ENCODE measurements at places on chromosomes 2 and 18. TPM values are rescaled to one million over a fixed set of nuclear protein-coding genes. Genes with fewer than 3 reads are reported as not detected.

Gene IFT172
- polyA plus RNA-seq = 27.5 TPM

Gene IL36B
- polyA plus RNA-seq = not detected

Gene AUP1
- 65.8 TPM for polyA plus RNA-seq

Gene TRAPPC12
- 83.0 TPM for polyA plus RNA-seq

Gene HS6ST1
- polyA plus RNA-seq = 26.8 TPM

Gene MAL
- 5.2 TPM for polyA plus RNA-seq

Gene GPR17
- polyA plus RNA-seq = 2.9 TPM

GRCh38 chr2:179222076-179222475 lies 42.6 kb downstream of the SESTD1 start:
- DNase-seq = no peak

DNA sequence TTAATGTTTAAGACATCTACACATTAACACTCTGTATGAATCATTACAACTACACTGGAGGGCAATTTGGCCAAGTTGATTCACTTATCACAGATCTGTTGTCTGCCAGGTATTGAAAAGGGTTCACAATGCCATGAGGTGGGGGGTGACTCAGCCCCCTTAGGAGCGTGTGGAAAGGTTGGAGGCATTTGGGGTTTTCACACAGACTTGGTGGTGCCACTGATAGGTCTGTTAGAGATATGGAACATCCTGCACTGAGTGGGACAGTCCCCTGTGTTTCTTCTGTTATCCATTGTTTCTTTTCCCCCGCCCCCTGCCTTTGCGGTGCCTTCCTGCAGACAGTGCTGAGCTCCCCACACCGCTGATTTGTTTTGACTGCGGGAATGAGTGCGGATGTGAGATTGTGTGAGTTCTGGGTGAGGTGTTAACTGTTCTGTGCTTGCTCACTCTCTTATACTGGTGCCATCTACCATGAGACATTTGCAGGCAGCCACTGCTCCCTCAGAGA lies 9.3 kb upstream of the TSN start:
- no peak for DNase-seq

- peak; percentile 19 for DNase-seq
These were observed 520.1 kb upstream of the RAB6C start for GRCh38 chr2:129459200-129459876.

DNA sequence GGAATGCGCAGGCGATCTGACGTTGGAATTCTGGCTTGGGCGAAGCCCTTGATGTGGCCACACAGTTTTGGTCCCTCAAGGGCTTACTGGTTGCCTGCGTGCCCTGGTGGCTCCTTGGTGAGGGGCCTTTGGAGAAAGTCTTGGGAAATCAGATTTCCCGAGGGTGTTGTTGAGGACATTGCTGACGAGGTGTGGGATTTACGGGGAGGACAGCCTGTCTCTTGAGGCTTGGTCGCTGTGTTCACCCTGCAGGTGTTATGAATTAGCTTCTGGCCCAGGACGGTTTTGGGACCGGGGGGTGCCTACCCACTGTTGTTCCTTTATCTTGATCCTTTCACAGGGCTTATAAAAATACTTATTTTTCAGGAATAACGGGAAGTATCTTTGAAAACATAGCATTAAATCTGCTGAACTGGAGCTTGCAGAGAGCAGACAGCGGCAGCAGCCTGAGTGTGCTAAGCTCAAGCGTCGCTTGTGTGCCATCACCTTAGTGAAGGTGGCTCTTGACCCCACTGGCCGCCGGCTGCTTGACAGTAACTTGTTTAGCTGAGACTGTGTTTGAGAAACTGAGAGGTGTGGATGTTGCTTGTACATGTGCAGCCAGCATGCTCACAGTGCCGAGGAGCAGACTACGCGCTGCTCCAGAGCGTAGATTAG lies 4.2 kb downstream of the CTDP1 start:
- DNase-seq = no peak

DNA sequence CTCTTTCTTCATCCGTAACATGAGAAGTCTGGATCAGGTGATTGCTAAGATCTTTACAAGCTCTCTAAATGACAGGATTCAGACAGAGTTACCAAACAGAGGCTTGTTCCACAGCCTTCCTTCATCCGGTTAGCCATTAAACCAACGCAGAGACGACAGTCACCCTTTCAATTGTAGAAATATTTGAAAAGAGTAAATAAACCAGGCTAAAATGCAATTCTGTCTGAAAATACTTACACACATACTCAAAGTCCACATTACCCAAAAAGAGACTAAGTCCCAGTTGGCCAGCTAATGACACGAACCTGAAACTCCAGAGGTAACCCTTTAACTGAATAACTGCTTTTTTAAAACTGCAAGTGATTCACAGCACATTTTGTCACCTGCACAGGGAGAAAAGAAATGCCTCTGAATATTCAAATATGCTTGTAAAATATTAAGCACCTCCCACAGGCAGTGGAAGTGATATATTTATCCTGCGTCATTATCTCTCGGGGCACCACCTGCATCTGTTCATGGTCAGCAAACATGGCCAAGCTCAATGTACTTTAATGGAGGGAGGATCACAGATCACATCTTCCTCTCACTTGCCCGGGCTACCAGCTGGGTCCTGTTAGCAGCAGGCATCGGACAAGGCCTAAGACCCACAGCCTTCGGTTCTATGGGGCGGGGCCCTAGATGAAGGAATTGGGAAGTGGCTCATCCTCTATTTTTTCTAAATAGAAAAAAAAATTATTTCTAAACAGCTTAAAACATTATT lies 38.8 kb upstream of the DNER start:
- no peak for DNase-seq

GRCh38 chr2:145748927-145749326 lies 1229.0 kb upstream of the ZEB2 start:
- no peak for DNase-seq

DNA sequence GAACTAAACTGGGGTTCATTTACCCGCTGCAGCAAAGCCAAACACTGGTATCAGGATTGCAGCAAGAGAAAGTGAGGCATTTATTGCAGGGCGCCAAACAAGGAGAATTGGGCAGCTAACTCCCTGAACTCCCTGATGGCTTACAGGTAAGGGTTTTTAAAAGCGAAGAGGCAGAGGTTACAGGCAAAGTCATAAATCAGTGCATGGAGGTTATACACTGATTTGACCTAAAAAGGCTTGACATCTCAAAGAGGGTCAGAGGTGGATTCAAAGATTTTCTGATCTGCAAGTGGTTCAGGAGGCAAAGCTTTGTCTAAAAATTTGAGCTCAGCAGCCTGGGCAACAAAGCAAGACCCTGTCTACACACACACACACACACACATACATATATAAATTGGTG lies 102.8 kb upstream of the EPC2 start:
- DNase-seq = no peak

DNA sequence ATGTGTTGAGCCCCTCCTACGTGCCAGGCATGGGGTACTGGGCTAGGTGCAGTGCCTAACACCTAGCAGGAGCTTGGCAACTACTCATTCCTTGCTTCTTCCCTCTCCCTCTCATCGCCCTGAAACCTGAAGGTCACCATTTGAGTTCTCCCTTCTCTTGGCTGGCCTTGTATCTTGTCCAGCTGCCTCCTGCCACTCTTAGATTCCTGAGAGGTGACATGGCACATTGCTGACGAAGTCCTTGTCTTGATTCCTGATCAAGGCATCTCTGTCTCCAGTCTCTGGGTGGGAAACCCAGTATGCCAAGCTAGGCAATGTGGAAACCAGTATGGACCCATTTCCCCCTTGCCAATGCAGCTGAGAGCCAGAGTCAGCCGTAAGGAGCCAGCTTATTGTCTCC lies 9.0 kb upstream of the EFR3B start:
- DNase-seq = no peak

DNA sequence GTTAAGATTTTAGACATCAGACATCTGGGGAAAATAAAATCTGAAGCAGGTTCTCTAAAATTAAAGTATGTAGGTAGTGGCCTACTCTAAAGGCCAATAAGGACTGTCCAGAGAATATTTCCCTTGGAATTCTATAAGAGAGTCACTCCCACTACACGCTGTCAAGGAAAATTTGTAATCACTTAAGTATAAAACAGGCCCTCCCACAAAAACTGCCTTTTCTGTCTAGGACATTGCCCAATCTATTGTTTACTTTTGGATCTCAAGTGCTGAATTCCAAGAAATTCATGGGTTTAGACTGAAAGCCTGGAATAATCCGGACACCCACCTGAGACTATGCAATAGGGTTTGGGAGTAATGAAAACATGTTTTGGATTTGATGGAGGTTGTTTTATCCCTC lies 1.7 kb upstream of the SRBD1 start:
- no peak for DNase-seq

GRCh38 chr18:79204889-79205807 lies 136.0 kb downstream of the ATP9B start:
- no peak for DNase-seq

DNA sequence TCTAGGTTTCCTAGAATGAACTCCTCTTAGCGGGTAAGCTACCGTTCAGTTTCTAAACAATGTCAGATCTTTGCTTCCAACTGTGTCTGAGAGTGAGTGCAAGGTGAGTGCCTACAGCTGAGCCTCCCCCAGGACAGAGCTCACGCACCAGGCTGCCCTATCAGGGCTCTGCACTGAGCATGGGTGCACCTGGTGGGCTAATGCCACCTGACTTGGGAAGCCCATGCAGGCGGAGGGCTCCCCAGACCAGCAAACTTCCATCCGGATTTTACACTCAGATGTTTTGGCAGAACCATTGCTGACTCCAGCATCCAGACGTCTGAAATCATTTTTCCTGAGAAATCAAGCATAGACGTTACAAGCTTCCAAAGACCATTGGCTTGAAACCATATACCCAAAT lies 16.1 kb upstream of the MLPH start:
- DNase-seq = no peak

- no peak for DNase-seq
These were observed 437.0 kb upstream of the MEIS1 start for GRCh38 chr2:65997961-65998360.

- DNase-seq = no peak
These were observed 35.7 kb downstream of the ACVR1C start for GRCh38 chr2:157592948-157593347.

DNA sequence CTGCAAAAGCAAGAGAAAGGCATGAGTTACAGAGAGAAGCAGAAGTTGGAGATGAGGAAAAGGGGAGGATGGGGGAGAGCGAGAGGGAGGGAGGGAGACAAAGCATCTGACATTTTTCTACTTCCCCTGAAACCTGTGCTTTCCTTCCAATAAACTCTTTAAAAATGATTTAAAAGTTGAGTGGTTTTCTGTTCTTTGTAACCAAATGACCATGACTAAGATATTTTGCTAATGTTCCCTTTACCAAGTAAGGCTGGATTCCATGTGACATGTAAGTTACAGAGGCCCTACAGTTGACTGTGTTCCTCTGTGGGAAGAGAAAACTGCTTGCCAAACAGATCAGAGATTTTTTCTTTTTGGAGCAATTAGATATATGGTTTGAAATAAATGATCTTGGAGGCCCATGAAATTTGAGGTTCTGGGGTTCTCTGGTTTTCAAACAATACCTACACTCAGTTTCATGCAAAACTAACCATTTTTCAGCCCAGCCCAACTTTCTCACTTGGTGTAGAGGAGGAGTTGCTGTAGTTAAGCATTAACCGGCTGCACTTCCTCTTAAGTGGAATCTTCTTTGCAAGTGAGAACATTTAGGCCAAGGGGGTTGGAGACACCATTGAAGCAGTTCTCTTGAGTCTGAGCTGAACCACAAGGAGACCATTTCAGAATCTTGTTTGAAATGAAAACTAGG lies 34.5 kb downstream of the INSIG2 start:
- no peak for DNase-seq

GRCh38 chr2:29309090-29310029 lies 194.1 kb downstream of the CLIP4 start:
- DNase-seq = peak; percentile 23

- peak; percentile 82 for DNase-seq
These were observed at the start of gene BCL2 for GRCh38 chr18:63319383-63320122. Gene BCL2 (minus strand): TSS chr18:63319769.

- no peak for DNase-seq
These were observed 27.5 kb downstream of the CNRIP1 start for GRCh38 chr2:68292108-68292710.

- DNase-seq = no peak
These were observed 41.1 kb upstream of the PPP1CB start for GRCh38 chr2:28710545-28710944.
